ENCODE measurements at places on chromosomes 2 and 18.

DNA sequence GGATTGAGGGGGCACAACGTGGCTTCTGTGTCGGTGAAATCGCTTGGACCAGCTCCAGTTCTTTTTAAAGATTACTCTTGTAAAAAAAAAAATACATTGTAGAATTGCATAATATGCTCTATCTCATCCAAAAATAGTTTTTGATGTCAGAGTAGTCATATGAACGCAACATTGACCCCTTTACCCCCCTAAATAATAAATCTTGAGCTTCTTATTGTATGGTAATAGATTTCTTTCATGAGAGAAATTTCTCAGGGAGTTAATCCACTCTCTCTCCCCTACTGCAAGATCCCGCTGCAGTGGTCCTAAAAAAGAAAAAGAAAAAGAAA is 50.2 kb upstream of the PAIP2B start:
- no peak for DNase-seq

GRCh38 chr18:12645751-12646203 is 12.1 kb downstream of the SPIRE1 start:
- peak; percentile 55 for DNase-seq

DNA sequence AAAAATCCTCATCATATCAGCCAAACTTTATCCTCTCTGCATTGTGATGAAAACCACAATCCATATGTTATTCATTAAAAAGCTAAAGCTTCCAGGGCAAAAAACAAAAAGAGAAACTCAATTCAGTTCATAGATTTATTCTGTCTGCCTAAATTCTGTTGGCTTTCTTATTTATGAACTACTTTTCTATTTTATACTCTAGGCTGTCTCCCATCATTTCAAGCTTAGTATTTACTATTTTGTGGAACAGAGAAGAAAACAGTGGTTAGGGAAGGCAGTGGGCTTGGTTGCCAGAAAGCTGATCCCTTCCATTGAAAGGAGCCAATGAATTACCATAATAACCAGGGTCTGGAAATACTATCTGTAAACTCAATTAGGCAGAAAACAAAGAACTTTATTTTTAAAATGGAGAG is 71.8 kb downstream of the RAPH1 start:
- no peak for DNase-seq

DNA sequence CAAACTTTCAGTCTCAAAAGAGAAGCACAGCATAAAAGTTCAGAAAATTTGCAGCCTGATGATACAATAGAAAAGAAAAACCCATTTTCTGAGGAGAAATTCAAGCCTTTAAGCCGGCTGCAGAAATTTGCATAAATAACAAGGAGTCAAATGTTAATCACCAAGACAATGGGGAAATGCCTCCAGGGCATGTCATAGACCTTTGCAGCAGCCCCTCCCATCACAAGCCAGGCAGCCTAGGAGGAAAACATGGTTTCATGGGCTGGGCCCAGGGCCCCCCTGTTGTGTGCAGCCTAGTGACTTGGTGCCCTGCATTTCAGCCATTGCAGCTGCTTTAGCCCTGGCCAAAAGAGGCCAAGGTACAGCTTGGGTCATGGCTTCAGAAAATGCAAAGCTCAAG is 54.1 kb upstream of the CAVIN2 start:
- no peak for DNase-seq

DNA sequence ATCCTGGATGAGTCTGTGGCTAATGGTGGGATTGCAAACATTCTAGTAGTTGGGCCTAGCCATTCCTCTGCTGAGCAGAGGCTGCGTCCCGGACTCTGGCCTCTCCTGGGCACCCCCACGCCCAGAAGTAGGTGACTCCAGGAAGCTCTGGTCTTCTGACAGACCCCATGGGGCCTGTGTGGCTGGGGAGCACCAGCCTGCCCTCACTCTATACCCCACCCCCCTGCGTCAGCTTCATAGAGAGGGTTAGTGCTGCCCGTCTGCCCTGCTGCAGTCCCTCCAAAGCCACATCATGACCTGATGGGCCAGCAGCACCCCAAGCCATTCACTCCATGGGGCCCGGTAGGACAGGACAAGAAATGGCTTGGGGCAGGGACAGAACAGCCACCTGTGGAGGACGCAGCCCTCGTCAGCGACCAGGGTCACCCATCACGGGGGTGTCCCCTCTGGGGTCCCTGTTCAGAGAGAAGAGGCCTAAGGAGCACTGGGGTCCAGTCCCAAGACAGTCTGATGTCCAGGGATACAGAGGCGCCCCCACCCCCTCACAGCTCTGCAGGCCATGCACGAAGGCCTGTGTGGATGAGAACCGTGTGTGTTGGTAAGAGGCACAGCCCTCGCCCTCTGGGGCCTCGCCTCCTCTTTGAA is 238.3 kb downstream of the ATAD2B start:
- no peak for DNase-seq

GRCh38 chr2:41966431-41966893 is 81.4 kb upstream of the PKDCC start:
- DNase-seq, result peak; percentile 78

GRCh38 chr2:119650846-119651370 is 28.1 kb upstream of the TMEM177 start:
- no peak for DNase-seq

DNA sequence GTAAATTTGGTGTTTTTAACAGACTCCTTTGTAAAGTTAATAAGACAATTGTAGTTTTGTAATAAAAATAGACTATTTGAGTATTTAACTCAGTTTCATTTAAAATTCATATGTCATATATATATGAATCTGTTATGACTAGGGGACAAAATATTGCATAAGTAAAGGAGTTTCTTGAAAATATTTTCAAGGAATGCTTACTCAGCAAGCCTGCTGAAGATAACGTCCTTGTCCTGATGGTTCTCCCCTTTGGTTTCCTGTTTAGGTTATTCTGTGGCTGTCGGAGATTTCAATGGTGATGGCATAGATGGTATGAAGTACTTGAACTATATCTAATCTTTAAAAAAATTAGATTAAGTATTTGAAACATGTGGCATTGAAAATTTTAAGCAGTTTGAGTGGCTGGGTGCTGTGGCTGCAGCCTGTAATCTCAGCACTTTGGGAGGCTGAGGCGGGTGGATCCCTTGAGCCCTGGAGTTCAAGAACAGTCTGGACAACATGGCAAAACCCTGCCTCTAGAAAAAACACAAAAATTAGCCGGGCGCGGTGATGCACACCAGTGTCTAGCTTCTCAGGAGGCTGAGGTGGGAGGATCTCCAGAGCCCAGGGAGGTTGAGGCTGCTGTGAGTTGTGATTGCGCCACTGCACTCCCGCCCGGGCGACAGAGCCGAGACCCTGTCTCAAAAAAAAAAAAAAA is 47.1 kb downstream of the ITGAV start:
- no peak for DNase-seq

- DNase-seq, result no peak
These were observed 65.0 kb upstream of the ZNF236 start for GRCh38 chr18:76757335-76757734.

GRCh38 chr18:34661464-34662087 is 48.5 kb upstream of the DTNA start:
- DNase-seq, result no peak

DNA sequence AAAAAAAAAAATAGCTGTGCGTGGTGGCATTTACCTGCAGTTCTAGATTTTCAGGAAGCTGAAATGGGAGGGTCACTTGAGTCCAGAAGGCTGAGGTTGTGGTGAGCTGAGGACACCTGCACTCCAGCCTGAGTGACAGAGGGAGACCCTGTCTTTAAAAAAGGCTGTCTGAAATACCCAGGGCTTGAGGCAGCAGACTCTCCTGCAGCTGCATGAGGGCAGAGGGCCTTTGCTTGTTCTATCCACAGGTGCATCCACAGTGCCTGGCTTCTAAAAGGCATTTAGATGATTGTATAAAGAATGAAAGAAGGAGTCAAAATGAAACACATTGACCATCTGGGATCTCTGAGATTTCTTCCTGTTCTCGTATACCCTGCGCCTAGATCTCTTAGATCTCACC is 152.9 kb downstream of the MGAT5 start:
- no peak for DNase-seq

DNA sequence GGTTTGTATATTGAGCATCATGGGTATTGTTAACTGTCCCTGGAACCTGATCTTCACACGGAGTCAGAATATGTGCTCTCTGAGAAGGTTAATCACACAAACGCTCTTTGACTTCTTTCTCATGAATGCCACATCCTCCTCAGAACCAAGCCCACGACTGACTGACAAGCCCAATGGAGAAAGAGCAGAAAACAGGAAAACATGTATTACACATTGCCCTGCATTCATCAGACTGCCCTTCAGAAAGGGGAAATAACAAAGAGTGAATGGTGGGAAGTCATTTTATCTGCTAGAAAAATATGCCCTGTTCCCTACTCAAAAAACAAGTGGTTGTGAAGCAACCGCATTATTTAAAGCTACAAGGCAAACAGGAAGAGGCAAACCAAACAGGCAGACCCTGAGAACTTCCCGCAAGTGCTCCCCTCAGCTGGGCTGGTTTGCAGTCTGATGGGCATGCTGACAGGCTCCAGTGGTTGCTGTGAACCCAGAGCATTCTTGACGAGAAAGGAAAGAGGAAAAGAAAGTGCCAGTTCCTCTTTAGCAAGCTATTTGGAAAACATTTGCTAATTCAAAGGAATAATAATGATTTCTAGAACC is 172.9 kb upstream of the SETBP1 start:
- DNase-seq, result peak; percentile 51

- no peak for DNase-seq
These were observed 192.8 kb downstream of the DNER start for GRCh38 chr2:229521576-229521975.

DNA sequence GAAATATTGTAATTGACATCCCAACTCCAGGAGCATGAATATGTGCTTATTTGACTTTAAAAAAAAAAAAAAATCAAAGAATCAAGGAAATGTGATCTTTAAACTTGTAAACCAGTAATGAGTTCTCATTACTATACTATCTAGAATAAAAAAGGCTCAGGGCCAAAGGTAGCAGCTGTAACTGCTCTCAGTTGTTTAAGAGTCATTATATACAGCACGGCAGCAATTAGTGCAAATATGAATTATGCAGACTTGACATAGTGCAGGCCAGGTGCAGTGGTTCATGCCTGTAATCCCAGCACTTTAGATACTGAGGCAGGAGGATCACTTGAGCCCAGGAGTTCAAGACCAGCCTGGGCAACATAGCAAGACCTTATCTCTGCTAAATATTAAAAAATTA is 125.7 kb upstream of the TTC39C start:
- DNase-seq, result no peak

- DNase-seq, result no peak
These were observed 114.8 kb downstream of the ACAA2 start for GRCh38 chr18:49698525-49699025.

GRCh38 chr2:69103419-69103818 is 90.4 kb downstream of the ANTXR1 start:
- DNase-seq, result no peak

- peak; percentile 77 for DNase-seq
These were observed at the start of gene DRC1 for GRCh38 chr2:26401739-26402541. Gene DRC1, plus strand, starts transcription at chr2:26401920. Its CDS starts 70 bp downstream, at chr2:26401990.

DNA sequence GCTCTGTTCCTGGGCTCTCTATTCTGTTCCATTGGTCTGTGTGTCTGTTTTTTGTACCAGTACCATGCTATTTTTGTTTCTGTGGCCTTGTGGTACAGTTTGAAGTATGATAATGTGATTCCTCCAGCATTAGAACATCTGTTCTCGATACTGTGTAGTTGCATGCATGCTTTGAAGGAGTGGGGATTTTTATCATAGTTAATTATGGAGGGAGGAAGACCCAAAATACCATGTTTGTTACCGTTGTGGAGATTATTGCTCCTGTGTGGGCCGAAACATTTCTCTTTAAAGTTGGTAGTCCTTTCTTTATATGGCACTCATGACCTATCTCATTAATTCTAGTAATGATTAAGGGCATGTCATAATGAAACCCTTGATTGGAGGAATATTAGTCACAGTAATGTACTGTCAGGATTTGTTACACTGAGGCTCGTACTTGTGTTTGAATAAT is 87.6 kb downstream of the TTC27 start:
- no peak for DNase-seq

DNA sequence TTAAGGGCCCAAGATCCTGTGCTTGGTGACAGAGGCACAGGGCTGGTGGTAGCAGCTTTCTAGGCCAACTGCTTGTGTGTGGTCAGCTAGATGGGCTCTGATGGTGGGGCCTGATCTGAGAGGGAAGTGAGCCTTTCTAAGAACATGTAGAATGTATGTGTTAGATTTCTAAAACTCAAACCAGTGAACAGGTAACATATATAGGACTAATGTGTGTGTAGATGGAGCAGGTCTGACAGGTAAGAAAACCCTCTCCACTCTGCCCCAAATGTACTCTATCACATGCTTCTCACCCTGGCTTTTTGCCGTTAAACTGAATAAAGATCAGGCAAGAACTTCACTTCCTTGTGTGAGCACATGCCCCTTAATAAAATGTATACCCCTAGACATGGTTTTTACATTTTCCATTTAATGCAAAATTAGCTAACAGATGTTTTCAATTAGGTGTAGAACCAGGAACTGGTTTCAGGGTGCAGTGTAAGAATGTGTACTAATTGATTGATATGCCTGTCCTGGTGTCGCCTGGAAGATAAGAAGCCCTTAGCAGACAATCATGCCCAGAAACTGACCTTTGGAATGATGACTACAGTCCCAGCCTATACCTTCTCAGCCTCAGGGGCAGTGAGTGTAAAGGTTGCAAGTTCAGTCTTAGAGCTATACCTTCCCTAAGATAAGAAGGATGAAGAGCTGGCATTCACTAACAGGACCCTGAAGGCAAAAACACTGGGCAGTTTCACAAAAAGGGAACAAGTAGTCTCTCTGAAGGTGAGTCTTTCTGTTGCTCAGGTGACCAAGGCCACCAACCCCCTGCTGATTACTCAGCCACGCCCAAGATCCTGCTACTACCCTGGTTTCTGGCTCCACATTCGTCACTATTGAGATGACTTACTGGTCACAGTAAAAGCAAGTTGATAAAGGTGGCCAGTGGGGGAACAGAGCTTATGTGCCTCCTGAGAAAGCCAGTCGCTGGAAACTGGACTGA is 71.2 kb downstream of the SPATS2L start:
- DNase-seq, result no peak
